ENCODE measurements at places on chromosomes 12 and 14. TPM values are rescaled to one million over a fixed set of nuclear protein-coding genes. Genes with fewer than 3 reads are reported as not detected.

LRRC43 gene
- not detected for total RNA-seq

KIF26A gene
- not detected for total RNA-seq

NRDE2 gene
- 9.3 TPM for total RNA-seq

CCNB1IP1 gene
- total RNA-seq: 79.1 TPM

KITLG gene
- total RNA-seq: 32.5 TPM

DPPA3 gene
- total RNA-seq: not detected

DNA sequence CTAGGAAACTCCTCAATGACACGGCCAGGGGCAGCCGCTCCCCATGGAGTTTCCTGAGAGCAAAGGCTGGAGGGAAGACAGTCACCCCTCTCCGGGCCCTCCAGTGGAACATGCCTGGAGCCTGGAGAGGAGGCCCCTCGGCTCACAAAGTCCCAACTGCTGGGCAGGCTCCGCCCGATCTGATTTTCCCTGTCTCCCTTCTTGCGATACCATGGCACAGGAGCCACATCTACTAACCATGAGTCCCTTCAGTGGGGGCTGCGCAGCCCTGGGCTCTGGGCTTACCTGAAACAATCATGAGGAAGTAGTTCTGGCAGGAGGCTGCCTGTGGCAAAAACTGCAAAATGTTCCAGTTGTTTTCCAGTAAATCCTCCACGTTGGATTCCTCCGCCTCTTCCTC lies 15.3 kb downstream of the P2RX2 start:
- DNase-seq: no peak

DNA sequence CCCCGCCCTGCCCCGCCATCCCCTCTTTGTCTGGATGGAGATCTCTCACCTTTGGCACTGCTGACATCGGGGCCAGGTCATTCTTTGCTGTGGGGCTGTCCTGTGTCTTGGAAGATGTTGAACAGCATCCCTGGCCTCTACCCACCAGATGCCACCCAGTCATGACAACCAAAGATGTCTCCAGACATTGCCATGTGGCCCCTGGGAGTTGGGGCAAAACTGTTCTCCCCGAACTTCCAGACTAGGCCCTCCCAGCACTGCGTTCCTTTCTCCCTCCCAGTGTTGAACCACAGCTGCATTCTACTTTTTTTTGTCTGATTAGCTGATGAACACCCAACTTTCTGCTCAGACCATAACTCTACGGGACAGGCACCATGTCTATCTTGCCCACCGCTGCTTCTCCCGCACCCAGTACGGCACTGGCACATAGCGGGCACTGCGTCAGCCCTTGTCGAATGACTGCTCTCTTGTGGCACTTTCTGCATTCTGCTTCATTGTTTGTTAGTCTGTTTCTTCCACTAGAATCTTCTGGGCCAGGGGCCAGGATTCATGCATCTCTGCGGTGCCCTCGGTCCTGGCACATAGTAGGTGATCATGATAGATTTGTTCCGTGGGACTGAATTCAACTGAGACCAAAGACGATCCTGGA lies 13.1 kb upstream of the MYL2 start:
- DNase-seq: no peak

GRCh38 chr12:17326649-17327048 lies 720.7 kb upstream of the LMO3 start:
- no peak for DNase-seq

DNA sequence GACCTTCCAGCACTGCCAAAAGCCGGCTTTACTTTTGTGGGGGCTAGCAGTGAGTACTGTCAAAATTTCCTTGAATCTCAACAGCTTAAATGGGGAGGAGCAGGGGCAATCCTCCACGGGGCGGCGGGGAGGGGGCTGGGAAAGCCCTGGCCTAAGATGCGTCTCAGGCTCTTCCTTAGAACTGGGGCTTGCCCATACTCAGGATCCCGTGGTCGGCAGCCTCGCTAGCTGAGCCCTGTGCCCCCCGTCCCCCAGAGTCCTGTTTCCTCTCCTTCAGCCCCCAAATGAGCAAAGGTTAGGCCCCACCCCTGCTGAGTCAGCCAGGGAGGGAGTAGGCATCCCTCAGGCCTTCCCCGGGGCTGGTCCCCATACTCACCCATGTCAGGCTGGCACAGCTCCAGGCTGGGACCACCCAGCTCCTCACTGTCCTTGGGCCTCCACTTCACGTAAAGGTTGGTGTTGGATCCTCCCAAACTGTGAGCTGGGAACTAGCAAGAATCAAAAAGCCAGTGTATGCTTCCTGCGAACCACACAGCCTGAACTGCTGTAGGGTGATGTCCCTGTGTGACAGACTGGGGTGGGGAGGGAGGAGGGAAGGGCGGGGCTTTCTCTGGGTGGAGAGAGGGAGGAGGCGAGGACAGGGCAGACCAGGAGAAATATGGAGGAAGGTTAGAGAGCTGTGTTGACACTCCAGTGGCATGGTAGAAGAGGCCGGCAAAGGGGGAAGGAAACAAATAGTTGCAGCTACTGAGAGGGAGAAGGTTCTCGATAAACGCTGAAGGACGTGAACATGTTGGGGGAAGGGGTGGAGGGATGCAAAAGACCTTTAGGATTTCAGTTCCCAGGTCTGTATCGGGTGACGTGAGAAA lies 5.9 kb upstream of the BAZ2A start:
- DNase-seq: peak; percentile 94

DNA sequence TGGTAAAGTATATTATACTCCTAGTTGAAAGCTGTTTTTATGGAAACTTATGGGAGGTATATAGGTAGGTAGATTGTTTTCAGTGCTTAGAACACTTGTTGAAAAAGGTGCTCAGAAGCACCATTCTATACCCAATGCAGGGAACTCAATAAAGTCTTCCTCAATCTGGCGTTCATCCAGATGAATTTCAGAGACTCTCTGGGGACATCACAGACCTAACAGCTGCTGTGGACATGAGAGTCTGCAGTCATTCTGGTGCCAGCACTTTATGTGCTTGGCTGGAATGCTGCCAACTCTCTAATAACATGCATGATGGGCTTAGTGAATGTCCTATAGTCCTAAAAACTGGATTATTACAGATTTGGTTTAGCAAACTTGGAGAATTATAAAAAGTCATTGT lies 115.9 kb downstream of the NTN4 start:
- DNase-seq: no peak

DNA sequence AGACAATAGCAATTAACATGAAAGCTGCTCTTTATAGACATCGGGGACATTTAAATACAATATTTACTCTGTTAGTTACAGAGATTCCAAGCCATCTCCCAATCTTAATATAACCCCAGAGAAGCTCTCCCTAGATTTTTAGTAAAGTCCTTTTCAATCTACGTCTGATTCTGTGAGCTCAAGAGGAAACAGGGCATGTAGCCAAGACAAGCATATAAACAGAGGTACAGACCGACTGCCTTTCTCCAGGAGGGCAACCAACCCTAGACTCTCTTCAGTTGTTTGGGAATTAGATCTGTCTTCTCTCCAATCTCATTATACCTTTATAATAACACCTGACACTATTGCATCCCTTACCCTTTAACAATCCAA lies 57.4 kb downstream of the TMTC1 start:
- DNase-seq: peak; percentile 19

DNA sequence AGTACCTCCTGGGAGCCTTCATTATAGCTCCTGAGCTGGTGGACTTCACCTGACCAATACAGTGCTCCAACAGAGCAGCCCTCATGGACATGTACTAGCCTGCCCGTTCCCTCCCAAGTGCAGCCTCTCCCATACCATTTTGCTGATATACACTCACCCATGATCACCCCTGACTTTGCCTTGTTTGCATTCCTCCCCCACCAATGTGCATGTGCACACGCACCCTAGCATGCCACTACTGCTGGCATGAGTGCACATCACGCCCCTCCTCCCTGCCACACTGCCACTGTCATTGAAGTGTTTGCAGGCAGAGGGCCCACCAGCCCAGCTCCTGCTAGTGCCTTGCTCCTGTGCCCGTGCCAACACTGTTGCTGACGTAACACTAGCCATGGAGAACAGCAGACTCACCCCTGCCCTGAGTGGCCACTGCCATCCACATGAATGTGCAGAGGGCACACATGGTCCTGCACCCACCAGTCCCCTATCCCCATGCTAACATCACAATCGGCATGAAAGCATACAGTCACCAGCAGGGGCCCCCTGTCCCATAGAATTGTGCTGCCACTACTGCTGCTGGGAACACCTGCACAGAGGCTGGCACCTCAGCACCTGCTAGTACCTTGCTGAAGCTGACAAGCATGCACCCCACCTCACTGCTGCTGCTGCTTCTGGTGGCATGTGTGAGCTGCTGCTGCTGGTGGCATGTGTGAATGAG lies 110.3 kb downstream of the SINHCAF start:
- peak; percentile 28 for DNase-seq

GRCh38 chr14:59254146-59254910 lies 65.9 kb downstream of the DAAM1 start:
- peak; percentile 2 for DNase-seq

- DNase-seq: no peak
Measured at GRCh38 chr14:94964931-94965330, 192.4 kb downstream of the DICER1 start.
